Muscle of leg (tissue), 16 donors: ENCODE measurements at places on chromosomes 11 and 22.

DNA sequence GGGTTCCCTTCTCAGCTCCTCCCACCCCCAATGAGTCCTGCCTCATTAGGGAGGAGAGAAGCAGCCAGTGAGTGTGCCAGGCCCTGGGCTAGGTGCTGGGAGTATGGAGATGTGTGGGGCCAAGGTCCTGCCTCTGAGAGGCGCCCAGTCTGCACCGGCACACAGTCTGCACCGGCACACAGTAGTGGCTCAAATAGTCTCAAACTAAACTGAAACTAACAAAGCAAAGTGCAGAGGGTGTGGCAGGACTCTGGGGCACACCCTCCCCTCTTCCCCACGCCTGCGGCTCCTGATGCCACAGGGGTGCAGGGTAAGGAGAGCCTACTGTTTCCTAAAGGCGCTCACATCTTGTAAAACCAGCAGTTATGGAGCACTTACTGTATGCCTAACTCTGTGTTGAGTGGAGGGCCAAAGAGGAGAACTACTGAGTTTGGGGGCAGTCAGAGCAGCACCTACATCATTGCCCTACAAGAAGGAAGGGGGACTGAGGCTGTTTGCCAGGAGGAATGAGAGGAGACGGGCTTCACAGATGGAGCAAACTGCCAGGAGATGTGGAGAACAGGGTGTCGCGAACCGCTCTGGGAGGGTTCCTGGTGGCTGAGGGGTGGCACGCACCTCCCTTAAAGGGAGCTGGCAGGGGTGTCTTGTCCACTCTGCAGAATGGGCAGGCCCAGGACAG lies 939 bp upstream of the SH3BP1 start:
- peak; percentile 35 for DNase-seq

- DNase-seq: no peak
Observed at GRCh38 chr11:130141561-130142341, 17.8 kb upstream of the ST14 start.

DNA sequence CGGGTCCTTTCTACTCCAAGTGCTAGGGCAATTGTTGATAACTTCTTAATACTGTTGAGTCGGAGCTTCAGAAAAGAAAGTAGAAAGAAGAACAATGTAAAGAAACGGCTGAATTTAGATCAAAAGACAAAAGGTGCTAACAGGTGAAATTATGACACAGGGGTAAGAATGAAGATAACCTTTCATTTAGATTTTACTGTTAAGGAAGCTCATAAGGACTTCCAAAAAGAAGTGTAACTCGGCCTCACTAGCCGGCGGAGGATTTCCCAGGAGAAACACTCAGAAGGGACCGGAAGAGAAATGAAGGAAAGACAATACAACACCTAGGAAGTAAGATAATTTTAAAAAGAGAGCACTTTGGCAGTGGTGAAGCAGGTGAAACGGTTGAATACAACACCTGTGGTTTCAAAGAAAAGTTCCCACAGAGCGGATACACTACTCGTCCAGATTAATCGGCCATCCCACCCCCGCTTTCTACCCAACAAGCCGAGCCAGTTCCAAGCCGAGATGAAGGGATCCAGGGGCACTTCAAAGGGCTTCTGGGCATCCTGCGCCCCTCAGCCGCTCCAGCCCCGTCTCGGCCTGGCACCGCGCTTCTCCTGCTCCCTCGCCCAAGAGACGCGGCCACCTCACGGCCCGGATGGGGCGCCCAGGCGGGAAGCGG lies 737 bp downstream of the PPP2R1B start:
- DNase-seq: peak; percentile 39

GRCh38 chr11:34970480-34970879 lies 54.1 kb downstream of the PDHX start:
- DNase-seq: no peak

DNA sequence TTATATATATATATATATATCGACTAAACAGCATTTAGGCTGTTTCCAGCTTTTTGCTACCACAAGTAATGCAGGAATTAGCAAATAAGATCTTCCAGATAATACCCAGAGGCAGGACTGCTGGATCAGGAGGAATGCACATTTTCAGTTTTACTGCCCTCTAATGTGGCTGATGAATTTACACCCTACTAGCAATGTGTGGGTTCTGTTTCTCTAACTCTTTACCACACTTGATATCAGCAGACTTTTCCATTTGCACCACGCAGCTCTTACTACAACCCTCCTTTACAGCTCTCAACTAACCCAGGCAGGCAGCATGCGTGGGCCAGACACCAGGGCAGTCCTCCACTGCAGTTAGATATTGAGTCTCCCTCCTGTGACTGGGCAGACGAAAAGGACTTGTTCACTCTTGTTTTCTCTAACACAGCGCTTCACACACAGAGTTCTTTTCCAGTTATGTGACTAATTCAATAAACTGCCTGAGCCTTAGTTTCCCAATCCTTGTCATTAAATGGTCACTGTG lies 67.7 kb downstream of the IGLL5 start:
- no peak for DNase-seq

GRCh38 chr22:19290400-19291217 lies 910 bp downstream of the CLTCL1 start:
- peak; percentile 51 for DNase-seq

- no peak for DNase-seq
Observed at GRCh38 chr11:3959903-3960265, 104.4 kb downstream of the STIM1 start.
